Fibroblast of villous mesenchyme (primary cell): ENCODE measurements at places on chromosomes 2 and 18. TPM values are rescaled to one million over a fixed set of nuclear protein-coding genes. Genes with fewer than 3 reads are reported as not detected.
A peak's percentile ranks its signal among the peaks of the same experiment; 100 is the strongest.

The C1QL2 gene
- total RNA-seq = not detected in 2 replicates

The MDH1B gene
- 0.64 and 1.3 TPM in 2 replicates for total RNA-seq

The ALLC gene
- total RNA-seq = under 0.01 TPM in 1 of 2 replicates, not detected in the other

The BOLL gene
- not detected in 2 replicates for total RNA-seq

The GNAL gene
- under 0.01 and 0.32 TPM in 2 replicates for total RNA-seq

The SEH1L gene
- total RNA-seq = 50.3 and 56.6 TPM in 2 replicates

The BBS5 gene
- 5.6 and 6.1 TPM in 2 replicates for total RNA-seq

The CPLX4 gene
- total RNA-seq = under 0.01 TPM in 1 of 2 replicates, not detected in the other

The STK39 gene
- total RNA-seq = 15.5 and 27.2 TPM in 2 replicates

The SP140 gene
- 0.86 and 0.97 TPM in 2 replicates for total RNA-seq

The CNDP2 gene
- 29.6 and 38.4 TPM in 2 replicates for total RNA-seq

- DNase-seq = no peak
Observed at GRCh38 chr2:188193230-188193629, 98.4 kb upstream of the GULP1 start.

DNA sequence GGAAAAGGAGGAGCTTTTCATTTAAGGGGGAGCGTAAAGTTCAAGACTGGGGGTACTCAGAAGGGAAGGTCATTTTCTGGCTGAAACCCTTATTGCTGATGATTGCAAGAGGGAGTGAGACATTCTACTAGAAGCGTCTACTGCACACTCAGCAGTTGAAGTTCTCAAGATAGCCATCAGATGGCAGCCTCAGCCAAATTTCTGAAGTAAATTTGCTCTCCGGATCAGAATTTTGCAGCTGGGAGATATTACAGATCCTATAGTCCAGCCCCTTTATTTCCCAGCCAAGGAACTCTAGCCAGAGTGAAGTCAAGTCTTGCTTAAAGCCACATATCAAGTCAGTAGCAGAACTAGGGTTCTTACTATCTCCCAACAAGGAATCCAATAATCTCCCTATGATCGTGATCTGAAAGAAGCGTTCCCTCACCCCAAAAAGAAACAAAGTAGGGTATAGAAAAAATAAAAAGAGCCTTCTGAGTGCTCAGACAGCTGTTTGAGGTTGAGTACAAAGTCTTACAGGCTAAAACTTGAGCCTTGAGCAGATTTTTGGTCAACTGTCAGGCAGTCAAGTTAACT lies 24.0 kb downstream of the RAX start:
- DNase-seq = peak; percentile 84

DNA sequence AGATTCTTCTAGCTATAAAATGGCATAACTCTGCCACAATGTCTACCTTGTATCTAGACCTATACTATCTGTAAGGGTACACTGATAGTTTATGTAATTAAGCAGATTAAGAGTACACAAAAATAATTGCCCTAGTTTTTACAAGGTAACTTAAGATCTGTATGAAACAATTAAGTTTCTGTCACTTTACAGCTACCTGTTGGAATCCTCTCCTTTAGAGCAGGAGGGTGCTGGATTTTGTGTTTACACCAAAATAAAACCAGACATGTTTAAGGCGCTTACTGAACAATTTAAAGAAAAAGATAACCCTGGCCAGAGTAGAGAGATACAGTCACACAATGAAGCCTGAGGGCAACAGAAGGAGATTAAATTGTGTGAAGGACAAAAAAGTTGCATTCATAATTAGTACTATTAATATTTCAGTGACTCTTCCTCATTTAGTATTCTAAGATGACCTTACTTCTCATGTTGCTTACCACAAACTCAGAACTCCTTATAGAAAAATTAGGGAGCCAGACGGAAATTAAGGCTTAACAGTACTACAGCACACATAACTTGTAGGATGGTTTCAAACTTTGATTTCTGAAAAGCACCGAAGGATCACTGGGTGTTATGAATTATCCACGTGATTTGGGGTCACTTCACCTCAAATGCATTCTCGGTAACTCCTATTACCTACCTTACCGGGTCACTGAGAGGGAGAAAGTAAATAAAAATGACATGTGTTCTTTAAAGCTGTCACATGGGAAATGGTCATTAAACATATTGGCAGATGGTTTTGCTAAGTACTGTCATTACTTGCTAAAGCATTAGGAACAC lies 1.0 kb downstream of the DARS1 start:
- no peak for DNase-seq

DNA sequence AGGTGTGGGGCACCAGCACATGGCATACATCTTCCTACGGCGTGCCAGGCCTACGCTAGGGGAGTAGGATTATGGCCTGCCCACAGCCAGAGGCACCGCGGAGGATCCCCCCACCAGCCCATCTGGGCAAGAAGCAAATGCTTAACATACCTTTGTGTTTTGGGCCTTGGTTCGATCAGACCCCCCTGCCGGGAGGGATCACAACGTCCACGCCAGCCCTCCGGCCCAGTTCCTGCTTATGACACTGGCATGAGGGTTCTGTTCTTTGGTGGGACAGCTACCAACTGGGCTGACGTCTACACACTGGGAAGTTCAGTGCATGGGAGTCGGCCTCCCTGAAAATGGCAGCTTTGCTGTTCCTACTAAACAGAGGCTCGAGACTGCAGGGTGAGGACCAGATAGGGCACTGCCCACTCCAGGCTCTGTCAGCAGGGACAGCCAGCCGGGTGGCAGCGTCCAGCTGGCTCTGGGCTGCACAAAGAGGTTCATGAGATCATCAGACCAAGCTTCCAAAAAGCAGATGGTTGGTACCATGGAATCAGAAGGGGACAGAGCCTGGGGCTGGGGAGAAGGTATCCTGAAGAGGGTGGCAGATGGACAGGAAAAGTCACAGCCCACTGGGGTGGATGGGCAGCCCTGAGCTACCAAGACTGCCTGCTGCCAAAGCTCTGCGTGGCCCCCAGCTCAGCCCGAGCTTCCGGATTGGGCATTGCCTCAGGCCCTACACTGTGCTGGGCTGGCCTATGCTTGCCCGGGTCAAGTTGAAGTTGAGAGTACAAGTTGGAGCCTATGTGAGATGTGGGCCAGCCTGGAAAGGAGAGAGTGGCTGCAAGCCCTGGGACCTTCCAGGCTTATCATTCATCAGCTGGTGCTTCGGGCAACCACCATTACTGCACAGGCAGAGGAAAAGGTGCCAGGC lies 61.7 kb upstream of the TEX51 start:
- no peak for DNase-seq

DNA sequence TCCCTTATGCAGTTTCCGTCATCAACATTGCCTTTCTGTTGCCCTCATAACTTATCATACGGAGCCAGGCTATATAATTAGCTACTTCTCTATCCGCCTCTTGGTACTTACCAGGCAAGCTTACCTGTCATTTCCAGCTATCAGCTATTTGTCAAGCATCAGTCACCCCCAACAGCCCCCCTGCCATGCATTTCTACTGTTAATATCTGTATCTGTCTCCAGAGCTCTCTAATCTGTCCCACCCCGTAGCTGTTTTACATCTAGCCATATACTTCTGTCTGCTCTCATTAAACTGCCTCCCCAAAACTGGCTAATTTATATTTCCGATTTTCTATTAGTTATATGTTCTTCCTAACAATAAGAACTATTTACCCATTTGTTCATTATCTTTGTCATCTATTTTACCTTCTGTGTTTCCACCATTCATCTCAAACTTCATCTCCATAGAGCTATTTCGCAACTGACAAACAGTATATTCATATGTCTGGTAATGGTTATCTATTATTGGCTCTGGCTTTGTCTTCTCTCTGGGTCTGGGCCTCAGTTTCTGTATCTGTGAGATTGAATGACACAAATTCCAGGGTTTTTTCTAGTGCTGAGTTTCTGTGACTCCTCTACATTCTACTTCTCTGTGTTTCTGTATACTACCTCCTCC lies 9.6 kb downstream of the EMX1 start:
- DNase-seq = no peak

DNA sequence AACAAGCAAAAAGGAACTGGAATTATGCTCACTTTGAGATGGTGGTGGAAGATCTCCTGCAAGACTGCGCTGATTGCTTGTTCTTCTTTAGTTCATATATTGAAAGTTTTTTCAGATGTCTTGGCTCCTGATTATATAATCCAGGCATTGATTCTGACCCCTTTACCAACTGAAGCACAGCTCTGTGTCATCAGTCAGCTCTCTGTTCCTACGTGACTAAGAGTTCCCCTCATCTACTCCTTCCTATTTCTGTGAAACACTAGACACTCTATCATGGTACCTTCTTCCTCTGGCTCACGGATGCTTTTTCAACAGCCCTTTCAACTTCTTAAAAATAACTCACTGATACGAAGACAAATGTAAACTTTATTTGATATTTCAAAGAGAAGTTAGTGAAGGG lies 788.6 kb downstream of the SOCS6 start:
- DNase-seq = no peak

DNA sequence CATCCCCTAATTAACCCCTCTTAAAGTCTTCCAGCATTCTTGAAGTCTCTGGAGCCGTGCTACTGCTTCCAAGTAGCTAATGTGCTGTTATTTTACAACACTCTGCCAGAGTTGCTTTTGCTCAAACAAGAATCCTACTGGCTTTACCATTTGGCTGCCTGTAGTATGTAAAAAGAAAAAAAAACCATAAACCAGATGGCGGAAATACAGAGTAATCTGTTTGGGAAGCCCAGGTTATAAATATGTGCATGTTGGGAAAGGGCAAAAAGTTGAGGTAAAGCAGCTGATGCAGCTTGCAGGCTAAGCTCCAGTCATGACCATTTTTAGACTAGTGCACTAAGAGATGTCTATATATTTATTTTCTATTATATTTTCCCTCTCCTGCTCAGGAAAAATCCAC lies 313.2 kb upstream of the ETAA1 start:
- DNase-seq = peak; percentile 89

DNA sequence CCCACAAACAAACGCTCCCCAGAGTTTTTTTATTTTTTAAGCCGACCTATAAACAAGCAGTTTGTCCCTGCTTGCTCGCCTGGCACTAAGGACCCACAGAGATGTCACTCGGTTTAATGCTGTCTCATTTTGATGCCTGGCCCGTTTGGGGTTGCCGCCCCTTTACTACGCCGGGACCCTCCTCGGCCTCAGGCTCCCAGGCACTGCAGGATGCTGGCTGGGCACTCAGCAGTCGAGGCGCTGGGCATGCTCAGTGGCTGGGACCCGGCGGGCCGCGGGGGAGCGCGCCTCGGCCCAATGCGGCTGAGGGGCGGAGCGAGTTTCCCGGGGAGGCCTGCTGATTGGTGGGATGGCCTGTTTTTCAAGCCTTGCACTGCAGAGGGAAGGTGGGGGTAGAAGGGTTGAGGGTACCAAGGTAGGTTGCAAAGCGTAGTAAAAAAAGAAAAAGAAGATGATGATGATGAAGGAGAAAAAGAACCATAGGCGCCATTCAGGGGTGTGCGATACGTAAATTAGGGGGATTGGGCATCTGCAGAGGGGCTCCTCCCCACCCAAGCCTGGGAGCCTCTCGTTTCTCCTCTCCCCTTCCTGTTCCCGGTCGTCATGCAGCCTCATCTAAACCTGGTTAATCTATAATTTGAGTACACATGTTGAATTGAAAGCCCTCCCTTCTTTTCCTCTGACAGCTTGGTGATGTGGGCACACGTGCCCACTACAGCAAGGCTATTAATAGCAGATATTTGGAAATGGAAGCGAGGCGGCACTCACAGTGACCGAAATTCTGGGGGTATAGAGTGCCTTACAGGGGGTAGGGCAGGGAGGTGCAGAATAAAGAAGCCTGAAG lies 1.5 kb upstream of the IRS1 start:
- DNase-seq = peak; percentile 70

DNA sequence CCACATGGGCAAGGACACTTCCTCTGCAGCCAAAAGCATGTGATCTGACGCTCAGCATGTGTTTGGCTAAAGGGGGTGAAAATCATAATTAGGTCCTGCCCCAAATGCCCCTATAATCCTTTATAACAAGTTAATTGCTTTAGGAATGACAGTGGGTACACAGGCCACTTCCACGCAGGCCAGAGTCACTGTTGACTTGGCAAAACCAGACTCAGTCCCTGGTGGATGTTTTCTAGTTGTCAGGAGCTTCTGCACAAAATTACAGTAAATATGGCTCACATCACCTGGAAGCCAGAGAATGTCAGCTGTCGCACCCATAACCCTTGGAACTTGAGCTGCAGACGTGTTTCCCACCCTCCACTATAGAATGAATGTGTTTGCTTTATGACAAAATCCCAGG lies 13.3 kb upstream of the PXDN start:
- DNase-seq = no peak

DNA sequence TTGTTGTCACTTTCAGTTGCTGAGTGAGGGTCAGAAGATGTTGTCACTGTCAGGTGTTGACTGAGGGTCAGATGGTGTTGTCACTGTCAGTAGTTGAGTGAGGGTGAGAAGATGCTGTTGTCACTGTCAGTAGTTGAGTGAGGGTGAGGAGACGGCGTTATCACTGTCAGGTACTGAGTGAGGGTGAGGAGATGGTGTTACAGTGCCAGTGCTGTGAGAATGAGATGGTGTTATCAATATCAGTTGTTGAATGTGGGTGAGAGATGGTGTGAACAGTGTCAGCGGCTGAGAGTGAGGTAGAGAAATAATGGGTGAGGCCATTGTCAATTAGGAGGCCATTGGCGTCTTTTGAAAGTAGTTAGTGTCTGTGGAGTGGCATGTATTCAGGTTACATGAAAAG lies 1.6 kb upstream of the ATP9B start:
- no peak for DNase-seq

DNA sequence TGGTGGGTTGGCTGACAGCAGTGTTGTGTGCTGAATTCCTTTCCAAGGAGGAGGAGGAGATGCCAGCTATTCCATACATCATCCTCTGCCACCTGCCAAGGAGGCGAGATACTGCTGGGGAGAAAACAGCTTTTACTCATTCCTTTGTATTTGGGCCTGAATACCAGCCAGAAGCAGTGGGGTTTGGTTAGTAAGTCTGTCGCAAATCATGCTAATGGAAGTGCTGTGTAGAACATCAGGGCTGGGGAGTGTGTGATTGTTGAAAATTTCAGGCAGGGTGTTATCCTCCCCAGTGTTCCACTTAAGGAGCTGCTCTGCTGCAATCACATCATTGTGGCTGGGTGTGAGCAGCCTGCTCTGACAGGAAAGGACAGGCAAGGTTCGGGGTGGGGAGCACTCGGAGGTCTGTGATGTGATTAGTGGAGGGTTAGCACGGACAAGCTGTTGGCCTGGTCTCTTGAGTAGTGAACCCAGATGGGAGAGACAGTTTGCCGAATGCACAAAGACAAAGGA lies 128.2 kb upstream of the DLX2 start:
- no peak for DNase-seq

DNA sequence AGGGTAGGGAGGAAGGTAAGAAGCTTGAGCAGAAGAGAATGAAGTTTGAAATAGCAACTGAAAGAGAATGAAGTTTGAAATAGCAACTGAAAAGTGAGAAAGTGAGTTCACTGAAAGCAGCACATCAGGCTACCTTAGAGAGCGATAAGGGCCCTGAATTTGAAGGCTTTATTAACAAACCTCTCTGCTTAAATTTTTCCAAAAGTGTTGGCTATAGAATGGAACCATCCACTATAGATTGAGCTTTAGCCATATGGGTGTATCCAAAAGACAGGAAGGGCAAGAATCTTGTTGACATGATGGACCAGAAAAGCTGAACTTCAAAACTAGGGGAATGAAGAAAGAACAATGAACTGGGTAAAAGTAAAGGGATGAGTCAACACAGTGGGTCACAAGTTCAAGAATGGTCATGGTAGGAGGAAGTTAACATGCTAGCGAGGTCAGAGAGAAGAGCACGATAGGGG lies 122.5 kb downstream of the ASXL3 start:
- DNase-seq = no peak
